ENCODE measurements at places on chromosomes 13 and 19.

GRCh38 chr19:533364-534058 lies 2.0 kb downstream of the CDC34 start:
- no peak for DNase-seq

GRCh38 chr19:58543826-58544590 lies at the start of gene TRIM28:
TRIM28 (plus strand) TSS chr19:58544064; CDS start chr19:58544758, 694 bp downstream.
- no peak for DNase-seq

DNA sequence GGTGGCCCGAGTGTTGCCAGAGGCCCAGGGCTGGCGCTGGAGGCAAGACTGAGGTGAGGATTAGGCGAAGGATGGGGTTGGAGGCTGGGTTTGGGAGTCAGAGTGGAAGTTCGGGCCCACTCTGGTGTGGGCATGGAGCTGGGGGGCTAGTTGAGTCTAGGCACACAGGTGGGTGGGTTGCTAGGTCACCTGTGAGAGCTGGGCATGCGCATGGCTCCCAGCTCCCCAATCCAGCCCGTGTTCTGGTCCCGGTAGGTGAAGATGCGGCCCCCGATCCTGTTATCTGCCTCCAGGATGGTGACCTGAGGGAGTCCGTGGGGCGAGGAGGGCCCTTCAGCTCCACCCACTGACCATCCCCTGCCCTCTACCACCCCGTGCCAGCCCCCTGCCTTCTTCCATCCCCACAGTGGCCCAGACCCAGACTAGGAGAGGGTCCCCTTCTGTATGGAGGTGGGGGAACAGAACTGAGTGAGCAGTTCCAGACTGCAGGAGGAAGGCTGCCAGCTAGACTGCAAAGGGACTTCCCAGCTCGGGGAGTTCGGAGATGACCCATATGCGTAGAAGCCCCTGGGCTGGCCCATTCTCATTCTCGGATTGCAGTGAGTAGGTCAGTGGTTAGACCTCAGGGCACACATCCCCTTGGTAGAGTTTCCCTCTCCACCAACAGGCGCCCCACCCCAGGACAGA lies 1.7 kb downstream of the IL4I1 start:
- no peak for DNase-seq

DNA sequence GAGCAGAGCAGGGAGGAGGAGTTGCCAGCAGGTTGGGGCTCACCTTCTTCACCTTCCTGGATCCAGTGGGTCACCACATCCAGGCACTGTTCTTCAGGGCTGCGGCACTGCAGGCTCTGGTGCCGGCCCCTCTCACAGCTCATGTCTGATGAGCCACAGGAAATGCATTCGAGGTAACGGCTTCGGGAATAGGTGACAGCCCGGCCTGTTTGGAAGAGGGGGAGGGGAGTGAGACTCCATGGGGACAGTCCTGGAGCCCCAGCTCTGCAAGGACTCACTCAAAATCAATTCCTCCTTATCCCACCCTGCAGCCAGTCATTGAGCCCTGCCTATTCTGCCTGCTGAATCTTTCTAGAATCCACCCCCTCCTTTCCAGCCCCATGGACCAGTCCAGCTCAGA lies 13.5 kb downstream of the PLAUR start:
- no peak for DNase-seq

GRCh38 chr13:21348488-21349120 lies 110.5 kb downstream of the ZDHHC20 start:
- DNase-seq, result no peak

GRCh38 chr19:55676383-55676782 lies 1.4 kb downstream of the EPN1 start:
- DNase-seq, result no peak

GRCh38 chr19:19420570-19421298 lies 15.3 kb downstream of the GATAD2A start:
- DNase-seq, result no peak

DNA sequence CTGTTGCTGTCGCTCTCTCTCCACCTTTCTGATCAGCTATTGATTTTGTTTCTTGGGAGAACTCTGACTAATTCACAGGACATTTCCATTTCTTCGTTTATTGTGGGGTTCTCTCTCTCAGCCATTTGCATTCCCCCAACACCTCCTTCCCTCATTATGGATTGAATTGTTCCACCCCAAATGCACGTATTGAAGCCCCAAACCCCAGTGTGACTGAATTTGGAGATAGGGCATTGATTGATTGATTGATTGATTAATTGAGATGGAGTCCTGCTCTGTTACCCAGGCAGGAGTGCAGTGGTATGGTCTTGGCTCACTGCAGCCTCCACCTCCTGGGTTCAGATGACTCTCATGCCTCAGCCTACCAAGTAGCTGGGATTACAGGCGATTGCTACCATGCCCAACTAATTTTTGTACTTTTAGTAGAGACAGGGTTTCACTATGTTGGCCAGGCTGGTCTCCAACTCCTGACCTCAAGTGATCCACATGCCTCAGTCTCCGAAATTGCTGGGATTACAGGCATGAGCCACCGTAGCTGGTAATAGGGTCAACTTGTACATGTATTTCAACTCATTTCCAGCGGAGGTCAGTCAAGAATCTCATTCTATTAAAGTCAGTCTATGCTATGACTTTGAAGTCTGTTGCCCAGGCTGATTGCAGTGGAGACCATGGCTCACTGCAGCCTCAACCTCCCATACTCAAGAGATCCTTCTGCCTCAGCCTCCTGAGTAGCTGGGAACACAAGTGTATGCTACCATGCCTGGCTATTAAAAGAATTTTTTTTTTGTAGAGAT lies 13.6 kb downstream of the NFILZ start:
- no peak for DNase-seq

GRCh38 chr13:103263448-103263847 lies 197.2 kb upstream of the SLC10A2 start:
- DNase-seq, result no peak

- DNase-seq, result no peak
These were observed 2452.1 kb downstream of the PCDH9 start for GRCh38 chr13:64778002-64778401.

DNA sequence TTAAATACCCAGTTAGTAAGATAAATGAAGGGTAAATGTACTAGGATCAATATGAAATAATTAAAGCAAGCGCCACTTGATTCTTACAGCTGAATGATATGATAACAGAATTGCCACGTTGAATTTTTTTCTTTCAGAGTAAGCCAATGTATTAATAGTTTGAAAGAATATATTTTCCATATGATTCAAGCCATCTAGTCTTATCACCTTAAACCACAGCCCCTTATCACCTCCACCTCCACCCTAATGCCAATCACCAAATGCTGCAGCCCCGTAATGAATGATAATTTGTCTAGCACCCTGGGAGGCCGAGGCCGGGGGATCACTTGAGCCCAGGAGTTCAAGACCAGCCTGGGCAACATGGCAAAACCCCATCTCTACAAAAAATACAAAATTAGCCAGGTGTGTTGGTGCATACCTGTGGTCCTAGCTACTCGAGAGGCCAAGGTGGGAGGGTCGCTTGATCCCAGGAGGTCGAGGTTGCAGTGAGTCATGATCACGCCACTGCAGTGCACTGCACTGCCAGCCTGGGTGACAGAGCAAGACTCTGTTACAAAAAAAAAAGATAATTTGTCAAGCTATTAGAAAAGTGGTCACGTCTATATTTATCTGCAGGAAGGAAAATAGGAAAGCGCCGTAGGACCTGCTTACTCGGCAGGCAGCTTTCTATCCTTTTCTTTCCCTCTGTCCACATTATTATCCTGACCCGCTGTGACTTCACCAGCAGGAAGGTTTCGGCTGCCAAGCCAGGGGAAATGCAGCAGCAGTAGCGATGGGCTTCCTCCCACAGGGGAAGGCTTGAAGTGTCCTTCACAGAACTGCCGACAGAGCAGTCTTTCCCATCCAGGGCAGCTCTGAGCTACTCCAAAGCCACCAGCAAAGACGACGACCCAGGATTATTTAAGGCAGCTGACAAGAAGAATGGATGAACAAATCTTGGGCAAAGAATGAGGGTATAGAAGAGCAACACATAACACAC lies 19.7 kb upstream of the CLN5 start:
- DNase-seq, result no peak

DNA sequence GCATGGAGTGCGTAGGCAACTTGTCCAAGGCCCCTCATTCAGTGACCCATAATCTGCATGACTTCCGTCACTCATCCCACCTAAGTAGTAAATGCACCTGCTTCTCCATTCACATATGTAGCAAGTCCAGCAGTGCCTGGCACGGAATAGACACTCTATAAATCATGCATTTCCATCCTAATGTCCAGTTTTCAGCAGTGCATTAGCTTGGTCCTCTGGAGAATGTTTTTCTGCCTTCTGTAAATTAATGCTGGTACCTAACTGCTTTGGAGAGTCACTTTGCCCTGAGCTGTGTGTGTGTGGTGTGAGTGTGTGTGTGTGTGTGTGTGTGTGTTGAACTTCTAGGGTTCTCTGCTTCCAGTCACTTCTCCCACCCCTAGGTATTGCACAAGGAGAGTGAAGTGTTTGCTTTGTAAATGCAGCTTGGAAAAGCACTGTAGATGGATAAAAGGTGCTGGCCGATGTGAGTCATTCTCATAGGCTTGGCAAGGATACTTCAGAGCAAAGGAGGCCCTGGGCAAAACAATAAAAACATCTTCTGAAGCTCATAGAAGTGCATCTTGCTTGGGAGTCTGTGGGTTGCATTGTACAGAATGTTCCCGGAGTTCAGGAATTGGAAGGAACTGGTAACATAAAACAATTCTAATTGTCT lies 181.8 kb downstream of the KATNAL1 start:
- peak; percentile 61 for DNase-seq

DNA sequence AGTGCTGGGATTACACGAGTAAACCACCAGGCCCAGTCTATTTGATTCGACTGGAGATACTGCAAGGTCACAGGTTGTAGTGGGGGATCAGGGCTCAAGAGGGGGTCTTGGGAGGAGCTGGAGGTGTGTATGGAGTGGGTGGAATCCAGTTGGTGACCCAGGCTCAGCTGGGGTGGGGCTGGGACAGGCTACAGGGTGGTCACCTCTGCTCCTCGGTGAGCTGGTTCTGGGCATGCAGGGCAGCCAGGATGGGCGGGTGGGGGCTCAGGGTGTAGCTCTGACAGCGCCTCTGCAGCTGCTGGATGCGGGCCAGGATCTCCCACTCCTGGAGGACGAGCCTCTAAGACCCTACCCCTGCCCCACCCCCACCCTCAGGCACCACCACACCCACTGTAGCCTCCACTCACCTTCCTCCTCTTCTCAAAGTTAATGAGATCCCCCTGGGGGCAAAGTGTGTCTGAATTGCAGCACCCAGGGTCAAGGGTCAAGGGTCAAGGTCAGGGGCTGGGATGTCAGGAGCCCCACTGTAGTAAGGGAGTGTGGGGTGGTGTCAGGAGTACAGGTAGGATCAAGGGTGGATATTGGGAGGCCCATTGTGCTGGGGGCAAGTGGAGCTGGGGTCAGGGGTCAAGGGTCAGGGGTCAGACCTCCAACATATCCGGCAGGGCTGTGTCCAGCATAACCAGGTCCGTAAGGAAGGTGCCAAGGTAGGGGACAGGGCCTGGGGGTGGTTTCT lies 17.1 kb downstream of the RGL3 start:
- DNase-seq, result no peak

DNA sequence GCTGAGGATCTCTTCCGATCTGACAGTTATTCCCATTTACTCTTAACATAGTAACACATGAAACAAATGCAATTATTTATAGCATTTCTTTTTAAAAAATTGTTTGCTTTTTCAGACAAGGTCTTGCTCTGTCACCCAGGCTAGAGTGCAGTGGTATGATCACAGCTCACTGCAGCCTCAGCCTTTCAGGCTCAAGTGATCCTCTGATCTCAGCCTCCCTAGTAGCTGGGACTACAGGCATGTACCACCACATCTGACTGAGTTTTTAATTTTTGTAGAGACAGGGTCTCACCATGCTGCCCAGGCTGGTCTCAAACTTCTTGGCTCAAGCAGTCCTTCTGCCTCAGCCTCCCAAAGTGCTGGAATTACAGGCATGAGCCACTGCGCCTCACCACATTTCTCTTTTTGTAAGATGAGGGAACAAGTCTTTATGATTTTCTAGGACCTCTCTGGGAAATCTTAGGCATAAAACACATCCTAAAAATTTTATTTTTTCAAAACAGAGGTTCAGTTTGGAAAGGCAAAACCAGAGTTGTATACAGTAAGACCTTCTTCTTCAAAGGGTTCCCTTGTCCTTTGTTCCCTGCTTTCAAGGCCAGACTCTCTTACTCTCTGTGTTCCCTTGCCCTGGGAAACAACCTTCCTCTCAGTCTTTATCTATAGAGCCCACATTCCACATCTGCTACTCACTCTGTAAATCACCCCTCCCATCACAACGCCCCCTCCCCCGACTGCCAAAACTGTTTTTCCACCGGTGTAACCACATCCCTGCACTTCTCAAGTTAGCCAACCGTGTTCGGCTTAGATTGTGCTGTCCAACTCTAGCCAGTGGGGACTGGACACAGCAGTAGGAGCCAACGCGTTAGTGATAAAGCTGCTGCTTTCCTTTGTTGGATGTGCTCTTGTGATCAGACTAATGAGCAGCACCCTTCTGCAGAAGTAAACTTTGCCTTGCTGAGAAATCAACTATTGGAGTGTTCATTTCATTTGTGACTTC lies 56.2 kb downstream of the DHRS12 start:
- DNase-seq, result no peak

GRCh38 chr13:105463011-105463501 lies 1072.4 kb downstream of the EFNB2 start:
- no peak for DNase-seq

DNA sequence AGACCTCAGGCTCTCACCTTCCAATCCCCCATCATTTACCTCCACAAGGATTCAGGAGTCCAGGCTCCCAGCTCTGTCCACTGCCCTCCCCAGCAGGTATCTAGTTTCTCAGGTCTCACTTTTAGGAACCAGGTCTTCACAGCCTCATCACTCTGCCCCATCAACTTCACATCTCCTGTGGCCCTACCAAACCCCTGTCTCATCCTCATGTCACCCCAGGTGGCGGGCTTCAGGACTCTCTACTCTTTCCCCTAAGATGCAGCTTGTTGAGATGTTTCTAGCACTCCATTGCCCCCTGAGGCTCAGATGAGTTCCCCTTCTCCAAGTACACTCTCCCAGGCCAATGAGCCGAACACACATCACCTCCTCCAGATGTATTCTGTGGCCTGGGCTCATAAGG lies 1.5 kb downstream of the PPFIA3 start:
- no peak for DNase-seq

GRCh38 chr19:11190501-11190900 lies 6.8 kb downstream of the KANK2 start:
- DNase-seq, result no peak

GRCh38 chr19:47786566-47786965 lies 8.1 kb downstream of the SELENOW start:
- no peak for DNase-seq

DNA sequence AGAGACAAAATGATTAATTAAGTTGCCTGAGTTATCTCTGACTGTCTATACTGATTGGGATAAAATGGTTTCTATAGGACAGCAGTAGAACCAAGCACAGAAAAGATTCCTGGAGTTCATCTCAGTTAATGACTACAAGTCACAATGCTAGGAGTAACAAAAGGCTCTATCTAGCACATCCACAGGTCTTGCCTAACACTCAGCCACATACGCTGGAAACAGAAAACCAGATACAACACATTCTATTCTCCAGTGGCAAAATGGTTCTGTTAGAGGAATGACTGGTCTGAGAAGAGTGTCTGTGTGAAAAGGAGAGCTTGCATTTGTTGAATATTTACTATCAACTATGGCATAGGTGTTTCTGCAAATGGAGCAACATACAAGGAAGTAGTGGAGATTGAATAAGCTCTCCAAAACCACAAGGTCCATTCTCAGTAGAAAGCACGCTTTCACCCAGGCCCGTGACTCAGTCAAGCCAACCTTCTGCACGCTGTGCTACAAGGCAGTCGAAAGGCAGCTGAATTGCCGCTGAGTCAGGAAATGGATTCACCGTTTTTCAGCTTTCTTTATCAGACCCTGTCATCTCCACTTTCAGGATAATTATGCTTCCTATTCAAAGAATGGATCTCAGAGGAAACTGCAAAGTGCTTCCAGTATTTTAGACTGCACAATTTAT lies 761.5 kb downstream of the EFNB2 start:
- no peak for DNase-seq
